ENCODE measurements at places on chromosomes 12 and 14. TPM values are rescaled to one million over a fixed set of nuclear protein-coding genes. Genes with fewer than 3 reads are reported as not detected.

FIGNL2 gene
- total RNA-seq: 0.23 TPM

MAP1LC3B2 gene
- total RNA-seq: 1.8 TPM

CAPZA3 gene
- not detected for total RNA-seq

BATF gene
- total RNA-seq: not detected

TBX3 gene
- 38.2 TPM for total RNA-seq

MSI1 gene
- total RNA-seq: 1.6 TPM

PRIMA1 gene
- total RNA-seq: 0.44 TPM

PHLDA1 gene
- 36.2 TPM for total RNA-seq

C12orf56 gene
- total RNA-seq: not detected
